ENCODE measurements at places on chromosomes 16 and 17. TPM values are rescaled to one million over a fixed set of nuclear protein-coding genes. Genes with fewer than 3 reads are reported as not detected.

DNA sequence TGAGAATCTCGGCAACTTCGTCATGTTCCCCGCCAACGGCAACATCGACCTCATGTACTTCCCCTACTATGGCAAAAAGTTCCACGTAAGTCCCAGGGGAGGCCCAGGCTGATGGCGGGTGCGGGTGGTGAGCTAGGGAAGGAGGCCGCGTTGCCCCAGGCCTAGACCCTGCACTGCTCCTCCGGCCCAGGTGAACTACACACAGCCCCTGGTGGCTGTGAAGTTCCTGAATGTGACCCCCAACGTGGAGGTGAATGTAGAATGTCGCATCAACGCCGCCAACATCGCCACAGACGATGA lies 4.8 kb downstream of the ATP1B2 start:
- DNase-seq: no peak

SLC13A2 gene
- 0.15 TPM for total RNA-seq

ARHGDIG gene
- total RNA-seq: 0.58 TPM

DNA sequence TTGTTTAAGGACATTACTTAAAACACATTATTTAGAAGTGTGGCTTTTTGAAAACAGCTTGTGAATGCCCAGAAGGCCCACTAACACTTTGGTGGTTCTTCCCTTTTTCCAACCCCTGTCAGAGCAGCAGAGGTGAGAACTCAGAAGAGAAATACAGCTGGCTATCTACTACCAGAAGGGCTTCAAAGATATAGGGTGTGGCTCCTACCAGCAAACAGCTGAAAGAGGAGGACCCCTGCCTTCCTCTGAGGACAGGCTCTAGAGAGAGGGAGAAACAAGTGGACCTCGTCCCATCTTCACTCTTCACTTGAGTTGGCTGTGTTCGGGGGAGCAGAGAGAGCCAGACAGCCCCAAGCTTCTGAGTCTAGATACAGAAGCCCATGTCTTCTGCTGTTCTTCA lies 6.9 kb upstream of the RAPGEFL1 start:
- no peak for DNase-seq

- DNase-seq: peak; percentile 86
These were observed 841 bp downstream of the C16orf89 start for GRCh38 chr16:5064915-5065314.

KRT15 gene
- total RNA-seq: 20.4 TPM

TBC1D3H gene
- not detected for total RNA-seq

GRCh38 chr16:64475627-64476351 lies 646.1 kb downstream of the CDH11 start:
- DNase-seq: no peak

DNA sequence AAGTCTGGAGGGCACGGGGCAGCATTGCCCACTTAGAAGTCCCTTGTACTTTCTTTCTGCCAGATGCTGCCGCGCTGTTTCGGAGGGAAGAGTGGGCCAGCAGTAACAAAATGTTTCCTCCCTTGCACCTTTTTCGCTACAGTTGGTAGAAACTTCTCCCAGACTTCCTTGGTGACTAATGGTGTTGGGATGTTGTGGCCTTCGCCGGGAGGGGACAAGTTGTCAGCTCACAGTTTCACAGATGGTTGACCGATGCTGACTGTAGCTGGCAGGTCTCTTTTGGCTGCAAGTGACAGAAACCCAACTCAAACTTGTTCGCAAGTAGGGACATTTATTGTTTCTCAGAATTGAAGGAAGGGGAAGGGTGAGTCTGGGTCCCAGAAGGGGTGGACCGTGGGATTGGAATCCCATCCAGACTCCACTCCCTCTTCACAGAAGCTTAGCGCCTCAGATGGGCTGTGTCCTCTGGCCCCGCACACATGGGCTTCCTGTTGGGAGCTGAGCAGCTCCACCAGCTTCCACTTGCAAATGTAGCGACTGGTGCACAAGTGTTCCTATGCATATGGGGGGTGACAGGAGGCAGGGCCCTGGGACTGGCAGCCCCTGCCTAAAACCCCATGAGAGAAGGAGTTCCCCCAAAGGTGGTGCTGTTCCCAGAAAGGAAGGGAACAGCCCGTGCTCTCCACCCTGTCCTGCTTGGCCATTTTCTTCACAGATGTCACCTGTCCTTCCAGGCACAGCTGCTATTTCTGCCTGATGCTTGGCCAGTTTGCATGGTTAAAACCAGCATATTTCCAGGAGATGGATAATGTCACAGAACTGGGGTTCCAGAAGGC lies 30.9 kb upstream of the RPRML start:
- no peak for DNase-seq

Measured in lung (tissue), 17 donors.